ENCODE measurements at places on chromosomes 7 and 10.

GRCh38 chr7:24401628-24402593 lies 117.9 kb downstream of the NPY start:
- no peak for DNase-seq

GRCh38 chr10:33208166-33208565 lies 126.3 kb downstream of the NRP1 start:
- no peak for DNase-seq

DNA sequence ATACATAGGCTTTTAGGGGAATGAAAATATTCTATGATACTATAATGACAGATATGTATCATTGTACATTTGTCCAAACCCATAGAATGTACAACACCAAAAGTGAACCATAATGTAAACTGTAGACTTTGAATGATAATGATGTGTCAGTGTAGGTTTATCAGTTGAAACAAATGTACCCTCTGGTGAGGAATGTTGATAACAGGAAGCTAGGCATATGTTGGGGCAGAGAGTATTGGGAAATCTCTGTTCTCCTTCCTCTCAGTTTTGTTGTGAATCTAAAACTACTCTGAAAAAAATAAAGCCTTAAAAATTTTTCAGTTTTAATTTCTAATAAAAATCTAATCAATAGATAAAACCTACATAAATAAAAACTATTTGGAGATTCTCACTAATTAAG lies 36.9 kb downstream of the C1GALT1 start:
- no peak for DNase-seq

DNA sequence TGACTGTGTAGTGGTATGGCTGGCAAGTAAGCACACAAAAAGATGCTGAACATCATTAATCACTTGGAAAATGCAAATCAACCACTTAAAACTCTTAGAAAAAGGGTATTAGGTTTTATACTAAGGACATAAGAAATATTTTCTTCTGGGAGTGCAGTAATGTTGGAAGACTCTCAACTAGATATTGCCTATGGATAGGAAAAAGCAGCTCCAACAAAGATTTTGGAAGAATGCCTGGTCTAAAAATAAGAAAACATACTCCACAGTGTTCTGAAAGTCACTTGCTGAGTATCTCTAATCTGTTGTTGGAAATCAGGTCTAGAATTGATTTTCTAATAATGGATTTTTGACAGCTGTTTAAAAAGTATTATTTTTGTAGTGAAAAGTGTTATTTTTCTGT lies 50.8 kb upstream of the PHYHIPL start:
- no peak for DNase-seq

- DNase-seq, result no peak
Measured at GRCh38 chr10:15320522-15321203, 50.4 kb downstream of the FAM171A1 start.

Data from CMK (cell line).